ENCODE measurements at places on chromosomes 4 and X. TPM values are rescaled to one million over a fixed set of nuclear protein-coding genes. Genes with fewer than 3 reads are reported as not detected.

APOO gene
- total RNA-seq, result 32.0 TPM

ANKRD50 gene
- 0.08 TPM for total RNA-seq

CFAP47 gene
- total RNA-seq, result 0.03 TPM

RPS6KA3 gene
- total RNA-seq, result 20.9 TPM

LDOC1 gene
- not detected for total RNA-seq

IGFBP7 gene
- 0.69 TPM for total RNA-seq

TMEM271 gene
- total RNA-seq, result not detected

EVC gene
- 55.9 TPM for total RNA-seq

MAGEA9B gene
- total RNA-seq, result not detected

MAGED4 gene
- not detected for total RNA-seq

RADX gene
- 9.7 TPM for total RNA-seq

DNA sequence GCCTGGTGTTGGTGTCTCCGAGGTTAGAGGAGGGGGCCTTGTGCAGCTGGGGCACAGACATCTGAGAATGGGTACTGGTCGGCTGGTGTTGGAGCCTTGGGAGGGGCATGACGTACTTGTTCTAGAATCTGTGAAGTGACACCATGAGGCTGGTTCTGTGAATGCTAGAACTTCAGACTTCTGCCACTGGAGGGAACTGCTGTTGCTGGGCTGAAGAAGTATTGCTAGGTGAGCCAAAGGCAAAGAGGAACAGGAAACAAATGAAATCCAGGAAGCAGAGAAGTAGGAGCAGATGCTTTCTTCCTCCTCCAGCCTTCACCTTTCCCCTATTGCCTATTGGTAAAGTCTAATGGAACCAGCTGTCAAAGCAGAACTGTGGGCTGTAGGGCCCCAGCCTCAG lies 120.9 kb upstream of the DDIT4L start:
- H3K27ac ChIP-seq, result no peak overlapping the region
- H3K36me3 ChIP-seq, result no peaks in the 10 kb centered on the region
- no peak for DNase-seq
- no peak overlapping the region for H3K4me3 ChIP-seq
- no peaks in the 10 kb centered on the region for H3K27me3 ChIP-seq

DNA sequence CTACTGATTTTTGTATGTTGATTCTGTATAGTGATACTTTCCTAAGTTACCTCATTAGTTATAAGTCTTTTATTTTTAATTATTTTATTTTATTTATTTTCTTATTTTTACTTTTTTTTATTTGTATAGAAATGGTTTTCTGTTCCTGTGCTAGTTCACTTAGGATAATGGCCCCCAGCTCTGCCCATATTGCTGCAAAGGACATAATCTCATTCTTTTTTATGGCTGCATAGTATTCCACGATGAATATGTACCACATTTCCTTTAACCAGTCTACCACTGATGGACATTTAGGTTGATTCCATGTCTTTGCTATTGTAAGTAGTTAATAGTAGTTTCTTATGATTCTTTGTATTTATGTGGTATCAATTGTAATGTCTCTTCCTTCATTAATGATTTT lies 31.5 kb upstream of the GK2 start:
- no peak overlapping the region for H3K4me3 ChIP-seq
- no peak for DNase-seq
- H3K27ac ChIP-seq, result no peak overlapping the region
- H3K36me3 ChIP-seq, result no peaks in the 10 kb centered on the region

DNA sequence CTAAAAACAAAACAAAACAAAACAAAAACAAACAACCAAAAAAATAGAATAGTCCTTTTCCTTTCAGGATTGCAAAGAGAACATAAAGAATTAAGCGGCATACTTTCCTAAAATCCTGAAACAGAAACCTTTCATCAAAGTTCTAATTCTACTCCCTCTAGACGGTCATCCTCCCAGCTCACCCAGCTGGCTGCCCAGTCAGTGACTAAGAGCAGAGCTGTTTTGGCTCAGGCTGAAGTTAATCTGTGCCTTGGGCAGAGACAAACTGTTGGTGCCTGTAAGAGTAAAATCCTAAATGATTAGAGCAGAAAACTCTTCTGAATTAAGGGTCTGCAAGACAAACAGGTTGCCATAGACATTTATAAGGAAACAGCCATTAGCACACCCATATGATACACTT lies 17.6 kb upstream of the WAS start:
- no peaks in the 10 kb centered on the region for H3K4me1 ChIP-seq
- no peaks in the 10 kb centered on the region for H3K27me3 ChIP-seq
- H3K36me3 ChIP-seq, result no peaks in the 10 kb centered on the region
- no peak for DNase-seq
- no peak overlapping the region for H3K27ac ChIP-seq

DNA sequence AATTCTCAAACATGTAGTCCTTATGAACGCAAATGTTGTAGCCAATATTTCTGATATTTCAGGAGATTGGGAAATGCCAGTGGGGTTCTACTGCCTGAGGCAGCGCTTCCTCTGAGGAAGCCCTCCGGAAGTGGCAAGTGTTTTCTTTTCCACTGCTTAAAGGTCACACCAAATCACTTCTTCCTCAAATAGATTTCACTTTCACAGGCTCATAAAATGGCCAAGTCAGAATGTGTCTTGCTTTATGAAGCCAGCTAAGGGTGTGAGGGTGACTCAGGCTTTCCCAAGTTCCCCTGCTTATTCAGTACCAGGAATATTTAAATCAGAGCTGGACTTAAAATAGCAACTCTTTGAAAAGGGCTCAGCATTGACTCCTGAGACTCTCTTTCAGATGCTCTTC lies 514.2 kb upstream of the DIPK2B start:
- DNase-seq, result peak; percentile 7
- H3K4me3 ChIP-seq, result no peak overlapping the region
- no peaks in the 10 kb centered on the region for H3K27me3 ChIP-seq
- H3K4me1 ChIP-seq, result no peaks in the 10 kb centered on the region

GRCh38 chrX:79719568-79720231 lies 294.9 kb upstream of the TBX22 start:
- H3K4me3 ChIP-seq, result no peak overlapping the region
- H3K27ac ChIP-seq, result no peak overlapping the region
- DNase-seq, result no peak
- H3K4me1 ChIP-seq, result no peaks in the 10 kb centered on the region
- H3K27me3 ChIP-seq, result no peaks in the 10 kb centered on the region

GRCh38 chrX:10015723-10016518 lies 48.8 kb downstream of the CLDN34 start:
- no peaks in the 10 kb centered on the region for H3K36me3 ChIP-seq
- DNase-seq, result no peak

GRCh38 chrX:104707572-104707971 lies 141.6 kb downstream of the IL1RAPL2 start:
- no peaks in the 10 kb centered on the region for H3K4me1 ChIP-seq
- H3K27ac ChIP-seq, result no peak overlapping the region
- H3K4me3 ChIP-seq, result no peak overlapping the region
- no peaks in the 10 kb centered on the region for H3K36me3 ChIP-seq
- no peak for DNase-seq
- H3K27me3 ChIP-seq, result no peaks in the 10 kb centered on the region

- no peaks in the 10 kb centered on the region for H3K4me1 ChIP-seq
- no peak overlapping the region for H3K27ac ChIP-seq
- H3K36me3 ChIP-seq, result no peaks in the 10 kb centered on the region
Measured at GRCh38 chr4:149738156-149738555, 77.5 kb downstream of the IQCM start.

- H3K27ac ChIP-seq, result no peak overlapping the region
- no peaks in the 10 kb centered on the region for H3K27me3 ChIP-seq
- H3K4me1 ChIP-seq, result no peaks in the 10 kb centered on the region
- no peak for DNase-seq
Measured at GRCh38 chrX:105460376-105460775, 239.9 kb upstream of the TEX13A start.

DNA sequence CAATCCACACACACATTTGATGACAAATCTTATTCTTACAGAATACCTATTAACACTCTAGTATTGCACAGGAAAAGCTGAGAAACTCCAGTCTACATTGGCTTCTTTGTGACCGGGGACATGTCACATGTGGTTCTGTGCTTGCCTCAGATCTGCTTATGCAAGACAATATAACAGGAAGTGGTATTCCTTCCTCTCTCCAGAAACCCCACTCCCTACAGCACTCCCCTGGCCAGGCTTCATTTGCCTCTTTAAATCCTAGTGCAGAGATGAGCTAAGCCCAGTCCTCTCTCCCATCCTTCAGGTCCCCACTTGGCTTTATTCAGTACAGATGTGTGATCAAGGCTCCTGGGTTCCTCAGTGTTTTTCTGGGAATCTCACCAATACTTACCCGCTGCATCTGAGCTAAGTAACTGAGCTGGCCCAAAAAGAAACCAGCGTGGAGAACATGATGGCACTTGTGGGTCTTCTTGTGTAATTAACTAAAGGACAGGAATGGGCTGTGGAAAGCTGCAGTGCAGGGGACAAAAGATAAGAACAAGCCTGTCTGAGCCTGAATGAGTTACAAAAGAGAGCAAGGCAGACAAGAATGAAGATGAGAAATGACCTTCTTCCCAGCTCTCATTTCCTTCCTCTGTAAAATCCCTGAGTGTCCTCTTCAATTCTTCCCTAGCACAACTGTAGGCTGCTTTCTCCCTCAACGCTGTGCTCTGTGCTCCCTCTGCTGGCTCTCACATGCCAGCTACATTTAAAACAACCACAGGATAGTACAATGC lies 105.6 kb downstream of the HNRNPD start:
- no peak overlapping the region for H3K27ac ChIP-seq
- no peak for DNase-seq
- H3K4me1 ChIP-seq, result no peaks in the 10 kb centered on the region
- H3K4me3 ChIP-seq, result no peak overlapping the region
- no peaks in the 10 kb centered on the region for H3K36me3 ChIP-seq

- H3K4me3 ChIP-seq, result no peak overlapping the region
- no peaks in the 10 kb centered on the region for H3K4me1 ChIP-seq
- DNase-seq, result no peak
- no peaks in the 10 kb centered on the region for H3K27me3 ChIP-seq
- H3K27ac ChIP-seq, result no peak overlapping the region
- H3K36me3 ChIP-seq, result no peaks in the 10 kb centered on the region
Measured at GRCh38 chr4:89368861-89369260, 61.3 kb upstream of the GPRIN3 start.

DNA sequence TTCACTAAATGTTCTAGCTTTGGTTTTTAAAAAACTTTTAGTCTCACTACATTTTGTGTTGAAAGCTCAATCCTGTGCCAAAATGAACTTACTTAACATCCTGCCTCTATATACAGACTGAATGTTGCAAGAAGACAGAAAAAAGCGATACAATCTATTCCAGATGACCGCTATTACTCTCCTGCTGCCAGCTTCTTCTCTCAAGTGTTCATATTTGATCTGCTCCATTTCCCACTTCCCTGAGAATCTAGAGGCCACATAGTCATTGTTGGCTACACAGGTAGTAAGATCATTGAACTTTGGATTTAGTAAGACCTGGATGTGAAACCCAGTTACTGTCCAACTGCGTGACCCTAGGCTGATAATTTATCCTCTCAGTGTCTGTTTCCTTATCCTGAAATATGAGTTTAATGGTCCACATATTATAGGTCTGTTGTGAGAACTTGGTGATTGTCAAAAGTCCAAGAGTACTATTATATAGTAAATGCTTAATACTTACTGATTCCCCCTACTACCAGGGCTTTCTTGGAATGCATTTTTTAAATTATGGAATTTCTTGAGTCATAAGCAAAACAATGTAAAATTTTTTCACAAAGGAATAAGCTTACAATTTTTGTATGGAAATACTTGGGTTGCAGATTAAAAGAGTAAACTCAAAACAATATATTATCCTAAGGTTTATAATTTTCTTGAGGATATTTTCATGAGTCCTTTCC lies 976.8 kb upstream of the ADGRL3 start:
- H3K27me3 ChIP-seq, result no peaks in the 10 kb centered on the region
- no peaks in the 10 kb centered on the region for H3K36me3 ChIP-seq
- no peak for DNase-seq
- H3K27ac ChIP-seq, result no peak overlapping the region

- H3K27me3 ChIP-seq, result no peaks in the 10 kb centered on the region
- no peaks in the 10 kb centered on the region for H3K4me1 ChIP-seq
- no peak overlapping the region for H3K4me3 ChIP-seq
- DNase-seq, result no peak
- no peak overlapping the region for H3K27ac ChIP-seq
- H3K36me3 ChIP-seq, result no peaks in the 10 kb centered on the region
Measured at GRCh38 chr4:168273838-168274237, 44.7 kb downstream of the DDX60 start.

- no peaks in the 10 kb centered on the region for H3K27me3 ChIP-seq
- no peak for DNase-seq
- H3K4me3 ChIP-seq, result no peak overlapping the region
- H3K36me3 ChIP-seq, result no peaks in the 10 kb centered on the region
- no peaks in the 10 kb centered on the region for H3K4me1 ChIP-seq
- H3K27ac ChIP-seq, result no peak overlapping the region
Measured at GRCh38 chr4:20684852-20685763, 15.2 kb upstream of the PACRGL start.

GRCh38 chr4:144399927-144400326 lies 246.0 kb upstream of the HHIP start:
- H3K4me1 ChIP-seq, result no peaks in the 10 kb centered on the region
- H3K27me3 ChIP-seq, result no peaks in the 10 kb centered on the region
- no peak overlapping the region for H3K27ac ChIP-seq
- DNase-seq, result no peak
- H3K36me3 ChIP-seq, result no peaks in the 10 kb centered on the region

DNA sequence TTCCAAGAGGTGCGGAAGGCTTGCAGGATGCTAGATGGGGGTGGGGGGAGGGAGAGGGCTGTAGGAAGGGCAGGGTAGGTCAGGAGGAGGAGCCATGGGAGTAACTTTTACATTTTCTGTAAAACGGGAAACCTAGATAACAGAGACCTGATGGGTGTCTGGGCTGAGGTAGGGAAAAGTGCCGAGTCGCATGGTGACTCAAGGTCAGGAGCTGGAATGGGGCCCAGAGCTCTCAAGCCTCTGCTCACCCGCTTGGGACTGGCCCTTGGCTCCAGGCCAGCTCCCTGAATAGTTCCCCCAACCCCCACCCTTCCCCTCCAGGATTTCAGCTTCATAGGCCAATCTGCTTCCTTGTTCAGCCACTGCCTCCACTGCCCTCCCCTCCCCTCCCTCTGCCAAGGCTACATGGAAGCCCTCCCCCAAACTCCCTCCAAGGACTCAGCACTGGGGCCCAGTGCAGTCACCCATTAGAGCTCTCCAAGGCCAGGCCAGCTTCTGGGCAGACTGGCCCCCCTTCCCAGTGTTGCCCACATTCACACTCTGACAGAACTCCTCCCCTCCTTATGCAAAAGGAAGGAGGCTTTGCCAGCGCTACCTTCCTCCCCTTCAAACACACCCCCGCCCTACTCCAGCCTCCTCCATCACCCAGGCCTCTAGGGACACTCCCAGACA lies 43.6 kb downstream of the TSC22D3 start:
- H3K36me3 ChIP-seq, result no peaks in the 10 kb centered on the region
- no peaks in the 10 kb centered on the region for H3K4me1 ChIP-seq
- no peak for DNase-seq
- H3K27me3 ChIP-seq, result no peaks in the 10 kb centered on the region
- H3K4me3 ChIP-seq, result no peak overlapping the region

DNA sequence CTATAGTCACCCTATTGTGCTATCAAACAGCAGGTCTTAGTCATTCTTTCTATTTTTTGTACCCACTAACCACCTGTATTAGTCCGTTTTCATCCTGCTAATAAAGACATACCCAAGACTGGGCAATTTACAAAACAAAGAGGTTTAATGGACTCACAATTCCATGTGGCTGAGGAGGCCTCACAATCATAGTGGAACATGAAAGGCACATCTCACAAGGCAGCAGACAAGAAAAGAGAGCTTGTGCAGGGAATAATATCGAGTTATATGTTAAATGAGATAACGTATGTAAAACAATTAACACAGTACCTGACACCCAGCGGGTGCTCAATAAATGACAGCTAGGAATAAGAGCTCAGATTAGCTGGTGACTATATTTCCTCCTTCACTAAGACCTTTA lies 88.1 kb upstream of the WDR44 start:
- H3K27me3 ChIP-seq, result no peaks in the 10 kb centered on the region
- no peaks in the 10 kb centered on the region for H3K36me3 ChIP-seq
- no peak overlapping the region for H3K27ac ChIP-seq
- no peaks in the 10 kb centered on the region for H3K4me1 ChIP-seq

All from GM12878 (cell line).